KBM-7 (cell line): ENCODE measurements at places on chromosomes 6 and 20.
A peak's percentile ranks its signal among the peaks of the same experiment; 100 is the strongest.

DNA sequence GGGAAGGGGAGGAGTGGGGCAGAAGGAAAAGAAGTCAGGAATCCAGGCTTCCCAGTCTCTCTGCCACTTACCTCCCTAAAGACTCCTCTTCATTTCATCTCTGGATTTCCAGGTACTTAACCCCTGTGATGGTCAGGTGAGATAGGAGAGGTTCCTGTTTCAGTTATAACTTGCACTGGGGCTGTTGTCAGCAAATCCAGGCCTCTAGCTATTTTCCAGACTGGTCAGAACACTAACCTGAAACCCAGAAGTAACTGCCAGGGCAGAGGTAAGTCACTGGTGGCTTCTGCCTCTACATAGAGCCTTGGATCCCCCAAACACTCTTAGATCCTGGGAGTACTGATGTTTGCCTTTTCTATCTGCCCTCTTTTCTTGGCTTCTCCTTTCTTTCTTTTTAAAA, 233.5 kb upstream of the TAB2 start:
- no peak for DNase-seq

- no peak for DNase-seq
Observed at GRCh38 chr20:36454698-36455427, 86.5 kb upstream of the MYL9 start.

DNA sequence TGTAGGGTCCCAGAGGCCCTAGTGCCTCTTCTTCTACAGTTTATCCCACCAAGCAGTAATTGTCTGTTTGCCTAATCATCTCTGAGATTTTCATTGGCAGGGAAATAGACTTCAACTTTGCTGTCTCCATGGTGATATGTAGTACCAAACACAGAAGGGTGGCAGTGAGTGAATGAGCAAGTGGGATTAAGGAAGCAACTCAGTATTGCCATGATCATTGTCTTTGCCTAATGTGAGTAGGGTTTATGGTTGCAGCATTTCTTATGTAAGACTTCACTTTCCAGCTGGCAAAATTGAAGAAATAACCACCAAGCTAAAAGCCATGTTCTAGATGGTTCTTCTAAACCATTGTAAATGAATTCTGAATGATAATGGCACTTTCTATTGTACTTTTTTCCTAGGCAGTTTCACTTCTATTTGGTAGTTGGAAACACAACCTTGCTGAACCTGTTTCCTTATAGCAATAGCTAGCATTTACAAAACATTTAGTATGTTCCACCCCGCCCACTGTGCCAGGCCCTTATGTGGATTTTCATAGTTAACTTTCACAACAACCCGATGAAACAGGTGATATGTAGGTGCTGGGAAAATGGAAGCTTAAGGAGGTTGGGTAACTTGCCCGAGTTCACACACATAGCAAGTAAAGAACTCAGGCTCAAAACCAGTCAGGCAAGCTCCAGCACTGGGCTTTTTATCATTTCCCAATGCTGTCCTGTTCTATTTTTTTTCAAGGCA, 32.0 kb downstream of the ZC2HC1B start:
- peak; percentile 5 for DNase-seq

DNA sequence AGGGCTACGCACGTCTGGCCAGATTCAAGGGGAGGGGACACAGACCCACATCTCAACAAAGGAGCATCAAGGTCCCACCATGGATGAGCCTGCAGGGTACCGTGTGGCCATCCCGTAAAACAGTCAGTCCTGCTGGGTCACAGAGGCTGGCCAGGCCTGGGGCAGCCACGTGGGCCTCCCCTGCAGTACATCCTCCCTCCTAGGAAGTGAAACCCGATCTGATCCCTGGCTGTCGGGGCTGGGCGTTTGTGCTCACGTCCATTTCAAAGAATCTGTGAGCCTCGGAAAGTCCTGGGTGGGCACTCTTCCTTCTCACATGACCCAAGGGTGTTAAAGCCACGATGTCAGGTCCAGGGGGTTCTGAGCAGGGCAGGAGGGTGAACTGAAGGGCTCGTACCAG, 14.3 kb downstream of the SULF2 start:
- DNase-seq: no peak

GRCh38 chr20:64219202-64219601, 36.3 kb upstream of the PCMTD2 start:
- no peak for DNase-seq

DNA sequence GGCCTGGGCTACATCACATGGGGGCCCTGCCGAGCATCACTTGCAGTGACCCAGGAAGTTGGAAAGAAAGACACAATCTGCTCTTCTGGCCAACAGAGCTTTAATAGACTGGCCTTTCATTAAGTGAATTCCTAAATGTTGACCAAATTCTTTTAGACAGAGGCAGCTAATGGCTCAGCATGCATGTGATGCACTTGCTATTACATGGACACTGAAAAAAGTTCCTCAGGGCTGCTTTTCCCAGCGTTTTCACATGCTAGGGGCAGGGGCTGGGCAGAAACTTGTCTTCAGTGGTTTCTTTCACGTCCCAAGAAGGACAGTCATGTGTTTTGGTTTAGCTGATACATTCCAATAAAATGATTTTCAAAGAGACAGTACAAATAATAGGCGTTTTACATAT, 651.0 kb upstream of the SLC35B3 start:
- no peak for DNase-seq

GRCh38 chr6:35026434-35027222, 114.5 kb downstream of the TCP11 start:
- DNase-seq: no peak

- no peak for DNase-seq
Observed at GRCh38 chr6:104460738-104461483, 398.8 kb downstream of the HACE1 start.

DNA sequence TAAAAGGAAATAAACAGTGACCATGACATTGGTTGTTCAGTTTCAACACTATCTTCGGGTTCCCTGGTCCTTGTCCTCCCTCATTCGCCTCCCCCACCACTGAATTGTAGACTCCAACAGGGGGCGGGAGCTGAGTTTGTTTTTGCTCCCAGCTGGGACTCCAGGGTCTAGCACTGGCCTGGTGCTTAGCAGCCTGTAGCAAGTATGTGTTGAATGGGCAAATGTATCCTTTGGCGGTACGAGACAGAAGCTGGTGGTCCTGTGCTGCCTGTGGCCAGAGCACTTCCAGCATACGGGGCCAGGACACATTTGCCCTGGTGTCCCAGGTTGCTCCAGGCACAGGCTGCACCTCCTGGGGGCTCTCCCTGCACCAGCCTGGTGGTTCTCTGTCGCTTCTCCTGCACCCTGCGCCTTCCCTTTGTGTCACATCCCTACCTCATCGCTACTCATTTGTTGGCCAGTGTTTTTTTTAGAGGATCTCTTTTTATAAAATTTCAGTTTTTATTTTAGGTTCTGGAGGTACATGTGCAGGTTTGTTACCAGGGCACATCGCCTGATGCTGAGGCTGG, 40.1 kb downstream of the PHACTR3 start:
- DNase-seq: no peak

- no peak for DNase-seq
Observed at GRCh38 chr6:82555801-82556200, 192.2 kb downstream of the TPBG start.

GRCh38 chr6:137761487-137761886, 105.6 kb upstream of the TNFAIP3 start:
- no peak for DNase-seq

GRCh38 chr6:77433888-77434287, 29.4 kb downstream of the HTR1B start:
- no peak for DNase-seq

- DNase-seq: no peak
Observed at GRCh38 chr6:18961566-18961965, 574.4 kb downstream of the RNF144B start.

DNA sequence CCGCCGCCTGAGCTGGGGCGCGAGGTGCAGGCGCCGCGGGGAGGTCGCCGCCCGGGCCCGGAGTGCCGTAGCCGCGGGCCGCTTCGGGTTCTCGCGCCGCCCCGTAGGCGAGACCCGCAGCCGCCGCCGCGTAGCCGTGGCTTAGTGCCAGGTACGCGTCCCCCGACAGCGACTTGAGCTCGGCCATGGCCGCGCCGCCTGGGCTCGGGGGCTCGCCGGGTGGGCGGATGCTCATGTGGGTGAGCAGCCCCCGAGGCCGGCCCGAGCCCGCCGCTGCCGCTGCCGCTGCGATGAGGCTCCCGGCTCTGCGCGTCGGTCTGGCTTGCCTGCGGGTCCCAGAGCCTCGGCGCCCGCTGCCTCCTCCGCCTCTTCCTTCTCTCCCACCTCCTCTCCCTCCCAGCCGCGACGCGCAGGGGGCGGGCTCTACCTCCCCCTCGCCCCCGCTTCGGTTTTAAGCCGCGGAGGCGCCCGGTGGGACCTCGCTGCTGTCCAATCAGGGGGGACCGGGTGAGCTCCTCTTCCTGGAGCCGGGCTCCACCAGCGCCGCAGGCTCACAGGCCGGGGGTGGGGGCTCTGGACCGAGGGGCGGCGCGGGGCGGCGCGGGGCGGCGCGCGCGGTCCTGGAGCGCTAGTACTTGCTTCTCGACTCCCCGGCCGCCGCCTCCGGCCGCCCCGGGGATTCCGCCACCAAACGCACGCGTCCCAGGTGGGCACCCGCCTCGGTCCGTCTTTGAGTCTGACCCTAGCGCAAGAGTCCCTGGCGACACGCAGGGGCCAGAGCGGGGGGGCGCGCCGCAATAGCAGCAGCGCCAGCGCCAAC, at the start of gene BHLHE23:
BHLHE23 (minus strand) TSS at position 425 of the 820 bp plus-strand sequence; CDS start at position 235, 190 bp downstream.
- peak; percentile 64 for DNase-seq

DNA sequence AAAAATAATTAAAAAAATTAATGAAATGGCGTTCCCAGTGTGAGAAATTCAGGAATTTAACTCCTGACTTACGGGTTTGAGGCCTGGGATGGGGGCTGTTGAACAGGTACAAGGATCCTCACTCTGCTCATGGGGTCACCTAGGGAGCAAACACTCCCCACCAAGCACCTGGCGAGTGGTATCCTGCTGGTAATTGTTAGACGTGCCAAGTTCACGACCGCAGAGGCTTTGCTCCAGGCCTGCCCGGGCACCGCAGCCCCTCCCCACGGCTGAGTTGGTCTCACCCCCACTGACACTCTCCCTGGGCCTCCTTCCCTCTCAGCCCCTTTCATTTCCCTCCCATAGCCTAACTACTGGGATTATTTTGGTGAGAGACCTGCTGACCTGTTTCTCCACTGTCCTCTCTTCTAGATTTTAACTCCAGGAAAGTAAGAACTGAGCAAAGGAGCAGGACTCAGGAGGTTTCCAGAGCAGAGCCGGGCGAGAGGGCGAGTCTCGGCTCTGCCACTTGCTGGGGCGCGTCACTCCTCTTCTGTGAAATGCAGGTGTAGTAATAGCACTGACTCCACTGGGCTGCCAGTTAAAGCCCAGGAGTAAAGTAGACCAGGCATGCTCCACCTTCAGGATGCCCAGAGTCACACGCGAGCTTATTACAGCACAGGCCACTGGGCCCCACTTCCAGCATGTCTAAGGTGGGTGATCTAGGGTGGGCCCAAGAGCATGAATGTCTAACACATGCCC, 22.8 kb downstream of the BMP7 start:
- no peak for DNase-seq

DNA sequence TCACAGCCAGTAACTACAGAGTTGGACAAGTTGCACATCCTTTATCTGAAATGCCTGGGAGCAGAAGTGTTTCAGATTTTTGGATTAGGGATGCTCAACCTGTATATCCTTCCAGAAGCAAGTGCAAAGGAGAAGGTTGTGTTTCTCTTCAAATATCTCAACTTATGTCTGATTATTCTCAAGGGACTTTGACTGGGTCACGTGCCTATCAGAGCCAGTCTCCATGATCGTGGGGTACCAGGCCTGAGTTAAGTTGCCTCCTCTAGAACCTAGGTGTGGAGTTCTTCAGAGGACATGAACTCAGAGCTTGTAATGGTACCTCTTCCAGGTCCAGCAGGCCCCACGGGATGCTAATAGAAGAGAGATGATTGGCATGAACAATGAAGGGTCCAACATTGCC, 7.8 kb downstream of the CD83 start:
- DNase-seq: no peak

DNA sequence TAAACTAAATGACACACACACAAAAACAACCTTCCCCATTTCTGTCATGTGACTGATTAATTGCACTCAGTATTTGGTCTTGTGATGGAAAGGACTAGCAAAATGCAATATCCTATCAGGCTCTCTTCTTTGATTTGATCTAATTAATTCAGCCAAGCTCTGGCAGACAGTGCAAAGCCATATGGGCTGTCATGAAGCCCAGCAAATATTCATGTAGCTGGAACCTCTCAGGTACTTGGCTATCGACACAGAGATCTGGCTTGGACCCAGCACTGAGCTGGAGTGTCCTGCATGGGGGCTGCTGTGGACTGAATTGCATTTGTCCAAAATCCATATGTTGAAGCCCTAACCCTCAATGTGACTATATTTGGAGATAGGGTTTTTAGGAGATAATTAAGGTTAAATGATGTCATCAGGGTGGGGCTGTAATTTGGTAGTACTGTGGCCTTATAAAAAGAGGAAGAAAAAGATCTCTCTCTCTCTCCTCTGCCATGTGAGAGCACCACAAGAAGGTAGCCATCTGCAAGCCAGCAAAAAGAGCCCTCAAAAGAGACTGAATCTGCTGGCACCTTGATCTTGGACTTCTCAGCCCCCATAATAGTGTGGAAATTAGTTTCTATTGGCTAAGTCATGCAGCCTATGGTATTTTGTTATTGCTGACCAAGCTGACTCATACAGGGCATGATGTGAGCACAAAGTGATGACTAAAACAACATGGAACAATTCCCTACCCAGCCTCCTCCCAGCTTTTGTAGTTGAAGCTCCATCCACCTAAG, 77.1 kb downstream of the STMND1 start:
- peak; percentile 7 for DNase-seq

DNA sequence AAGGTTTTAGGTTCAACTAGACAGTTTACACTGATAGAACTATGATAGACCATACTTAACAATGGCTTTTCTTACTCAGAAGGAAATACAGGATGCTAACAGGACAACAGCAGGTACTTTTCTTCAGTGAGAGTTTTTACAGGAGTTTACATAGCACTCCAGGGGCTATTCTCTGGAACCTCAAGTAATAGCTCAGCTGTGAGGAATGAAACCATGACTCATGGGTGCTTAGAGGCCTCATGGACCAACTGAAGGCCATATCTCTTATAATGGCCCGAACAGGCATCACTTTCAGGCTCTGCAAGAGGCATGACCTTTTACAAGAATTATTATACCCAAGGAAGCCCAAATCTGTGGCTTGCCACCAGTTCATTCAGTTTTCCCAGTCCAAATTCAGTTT, 31.8 kb downstream of the TREML1 start:
- no peak for DNase-seq

DNA sequence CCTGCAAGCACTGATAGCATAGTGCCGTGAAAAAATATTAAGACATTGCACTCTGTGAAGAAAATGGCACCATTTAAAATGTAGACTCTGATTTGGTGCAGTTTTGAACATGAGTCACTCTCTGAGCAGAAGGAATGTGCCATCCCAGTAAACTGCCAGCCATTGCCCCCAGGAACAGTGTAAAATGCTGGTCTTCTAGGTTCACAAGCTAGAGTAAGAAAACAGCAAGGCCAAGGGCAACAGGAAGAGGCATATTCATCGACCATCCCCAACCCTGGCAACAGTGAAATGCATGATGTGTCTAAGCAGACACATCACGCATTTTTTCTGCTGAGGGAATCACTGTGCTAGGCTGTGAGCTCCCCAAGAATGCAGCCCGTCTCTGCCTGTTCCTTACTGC, 163.2 kb upstream of the RIN2 start:
- no peak for DNase-seq

GRCh38 chr20:44942264-44942973, 17.8 kb downstream of the TOMM34 start:
- no peak for DNase-seq

- DNase-seq: no peak
Observed at GRCh38 chr20:3797226-3797545, 1.1 kb downstream of the CDC25B start.
